CD4-positive, alpha-beta T cell (primary cell): ENCODE measurements at places on chromosomes 7 and 10.

DNA sequence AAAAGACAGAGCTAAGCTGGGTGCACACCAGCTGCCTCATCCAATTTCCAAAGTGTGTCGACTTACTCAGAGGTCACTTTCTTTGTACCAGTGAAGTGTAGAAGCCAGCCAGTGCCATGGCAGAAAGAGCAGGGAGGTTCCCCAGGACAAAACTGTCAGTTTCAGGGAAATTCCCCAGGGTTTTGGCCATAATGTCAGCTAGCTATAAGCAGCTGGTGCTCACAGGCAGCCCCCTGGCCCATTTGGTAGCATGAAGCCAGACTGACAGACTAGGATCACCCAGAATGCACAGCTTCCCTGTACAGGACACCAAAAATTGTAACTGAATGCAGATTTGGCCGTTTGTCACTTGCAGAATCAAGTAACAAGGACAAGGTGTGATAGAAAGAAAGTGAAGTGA lies 28.6 kb downstream of the MRPL32 start:
- H3K36me3 ChIP-seq, result no peaks in the 10 kb centered on the region
- DNase-seq, result no peak
- peaks cover 9% of the 10 kb centered on the region for H3K27me3 ChIP-seq

- no peaks in the 10 kb centered on the region for H3K36me3 ChIP-seq
- H3K27ac ChIP-seq, result no peak overlapping the region
- no peaks in the 10 kb centered on the region for H3K4me1 ChIP-seq
- H3K4me3 ChIP-seq, result no peak overlapping the region
These were observed 186.2 kb downstream of the MACC1 start for GRCh38 chr7:20030915-20031362.

- H3K4me3 ChIP-seq, result no peak overlapping the region
These were observed 92.3 kb upstream of the ZNF438 start for GRCh38 chr10:31123946-31124345.

- H3K4me1 ChIP-seq, result peaks cover 4% of the 10 kb centered on the region
- no peak for DNase-seq
- H3K27ac ChIP-seq, result no peak overlapping the region
- H3K36me3 ChIP-seq, result no peaks in the 10 kb centered on the region
- H3K4me3 ChIP-seq, result no peak overlapping the region
These were observed 26.0 kb downstream of the NKX2-3 start for GRCh38 chr10:99558708-99559107.

DNA sequence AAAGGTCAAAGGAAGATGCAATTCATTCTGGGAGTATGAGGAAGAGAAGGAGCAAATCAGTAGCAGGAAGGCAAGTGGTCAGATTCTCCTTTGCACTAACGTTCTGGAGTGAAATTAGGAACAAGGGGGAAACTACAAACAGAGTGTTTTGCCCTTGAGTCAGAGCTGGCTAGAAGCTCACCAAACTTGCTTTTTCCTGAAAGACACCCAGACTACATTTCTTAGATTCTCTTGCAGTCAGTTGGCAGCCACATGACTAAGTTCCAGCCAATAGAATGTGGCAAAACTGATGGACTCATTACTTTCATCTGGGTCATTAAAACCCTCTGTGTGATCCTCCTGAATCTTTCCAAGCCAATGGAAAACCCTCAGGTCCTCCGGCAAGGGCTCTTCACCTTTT lies 18.6 kb upstream of the DLX5 start:
- no peaks in the 10 kb centered on the region for H3K4me1 ChIP-seq
- H3K27ac ChIP-seq, result no peak overlapping the region
- no peaks in the 10 kb centered on the region for H3K36me3 ChIP-seq
- H3K4me3 ChIP-seq, result no peak overlapping the region
- DNase-seq, result no peak
